ENCODE measurements at places on chromosomes 5 and 9. TPM values are rescaled to one million over a fixed set of nuclear protein-coding genes. Genes with fewer than 3 reads are reported as not detected.
A peak's percentile ranks its signal among the peaks of the same experiment; 100 is the strongest.

Gene SMIM33
- not detected for total RNA-seq

Gene EQTN
- not detected for total RNA-seq

Gene SV2C
- total RNA-seq = not detected

Gene PTGDS
- total RNA-seq = not detected

Gene C5orf58
- not detected for total RNA-seq

Gene PCDHB6
- not detected for total RNA-seq

Gene SOHLH1
- total RNA-seq = not detected

Gene CBY3
- not detected for total RNA-seq

GRCh38 chr9:95506428-95506677, 10.4 kb downstream of the PTCH1 start:
- DNase-seq = peak; percentile 78

DNA sequence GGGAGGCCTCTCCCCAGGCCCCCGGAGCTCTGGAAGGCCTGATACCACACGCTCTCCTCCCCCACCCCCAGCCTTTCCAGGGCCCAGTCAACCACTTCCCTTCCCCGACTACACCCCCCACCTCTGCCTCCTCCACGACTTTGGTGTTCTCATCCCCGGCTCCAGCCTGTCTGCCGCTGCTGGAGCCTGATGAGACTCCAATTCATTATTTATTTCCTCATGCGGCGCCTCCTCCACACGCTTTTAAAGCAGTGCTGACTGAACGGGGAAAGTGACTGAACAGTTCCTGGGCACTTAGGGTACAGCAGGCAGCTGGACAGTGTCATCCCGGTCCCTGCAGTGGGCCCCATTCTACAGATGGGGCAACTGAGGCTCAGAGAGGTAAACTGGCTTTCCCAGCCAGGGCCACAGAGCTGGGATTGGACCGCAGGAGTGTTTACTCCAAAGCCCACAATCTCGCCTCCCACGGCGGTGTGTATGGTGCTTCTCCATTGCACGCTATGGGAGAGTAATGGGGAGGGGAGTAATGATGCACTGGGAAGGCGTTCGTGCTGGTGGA, 15.9 kb upstream of the RPL26L1 start:
- DNase-seq = no peak

DNA sequence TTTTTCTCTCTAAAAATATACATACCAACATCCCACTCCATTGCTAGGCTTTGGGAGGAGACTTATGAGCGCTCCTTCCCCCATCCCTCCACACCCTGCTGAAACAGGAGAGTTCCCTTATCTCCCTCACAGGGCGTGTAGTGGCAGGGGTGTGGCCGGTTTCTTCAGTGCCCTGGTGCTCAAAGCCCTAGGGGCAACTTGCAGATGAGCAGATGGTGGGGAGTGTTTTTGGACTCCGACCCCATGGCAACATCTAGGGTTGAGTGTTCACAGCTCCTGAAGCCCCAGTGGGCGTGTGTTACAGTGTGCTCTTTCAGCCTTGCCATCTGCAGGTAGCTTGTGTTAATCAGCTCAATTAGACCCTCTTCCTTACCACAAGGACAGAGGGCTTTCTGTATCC, 409.5 kb downstream of the MAT2B start:
- DNase-seq = peak; percentile 80

DNA sequence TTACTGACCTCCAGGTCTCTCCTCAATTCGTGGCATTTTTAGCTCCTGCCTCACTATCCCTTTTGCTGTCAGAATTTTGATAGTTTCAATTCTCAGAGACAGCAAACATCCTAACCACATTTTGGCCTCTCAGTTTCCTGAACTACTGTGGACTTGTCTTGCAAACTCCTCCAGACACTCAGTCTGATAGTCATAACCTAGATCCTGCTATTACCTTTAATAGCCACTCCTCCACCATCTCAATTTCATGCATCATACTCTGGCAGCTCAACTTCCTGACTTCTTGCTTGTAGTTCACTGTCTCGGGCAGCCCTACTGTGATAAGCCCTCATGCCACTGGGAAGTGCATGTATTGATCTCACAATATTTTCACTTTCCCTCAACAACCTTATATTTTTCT, 481.8 kb upstream of the CDH18 start:
- DNase-seq = no peak

GRCh38 chr5:169299663-169300467, 1.1 kb downstream of the SLIT3 start:
- DNase-seq = no peak

- DNase-seq = no peak
These were observed 80.3 kb upstream of the SARDH start for GRCh38 chr9:133818444-133818843.

DNA sequence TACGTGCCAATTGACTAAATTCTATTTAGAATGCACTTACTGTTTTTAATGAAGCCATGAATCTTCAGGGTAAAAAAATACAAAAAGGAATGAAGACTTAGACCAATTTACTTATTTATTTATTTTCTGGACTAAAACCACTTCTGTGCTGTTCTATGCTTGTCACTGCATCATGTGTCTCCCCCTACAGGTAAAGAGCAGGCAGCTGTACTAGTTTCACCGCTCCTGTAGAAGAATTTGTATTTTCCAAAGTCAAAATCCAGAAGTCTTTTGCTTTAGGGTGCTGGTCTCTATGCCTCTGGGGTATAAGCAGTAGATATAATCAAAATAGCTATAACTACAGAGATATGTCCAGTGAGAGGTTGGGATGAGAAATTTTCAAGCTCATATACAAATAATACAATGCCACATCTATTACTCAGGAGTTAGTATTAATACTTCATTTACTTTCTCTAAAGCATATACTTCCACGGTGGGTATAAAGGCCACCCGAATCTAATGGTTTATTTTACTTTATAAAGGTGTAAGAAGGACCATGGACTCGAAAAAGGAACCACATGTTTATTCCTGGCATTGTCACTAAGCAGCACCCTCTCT, 591.5 kb downstream of the RAB3C start:
- DNase-seq = peak; percentile 73

- DNase-seq = no peak
These were observed 187.4 kb downstream of the ARHGAP26 start for GRCh38 chr5:142957528-142957927.

- DNase-seq = no peak
These were observed 693.1 kb upstream of the DMAC1 start for GRCh38 chr9:8492679-8493078.

DNA sequence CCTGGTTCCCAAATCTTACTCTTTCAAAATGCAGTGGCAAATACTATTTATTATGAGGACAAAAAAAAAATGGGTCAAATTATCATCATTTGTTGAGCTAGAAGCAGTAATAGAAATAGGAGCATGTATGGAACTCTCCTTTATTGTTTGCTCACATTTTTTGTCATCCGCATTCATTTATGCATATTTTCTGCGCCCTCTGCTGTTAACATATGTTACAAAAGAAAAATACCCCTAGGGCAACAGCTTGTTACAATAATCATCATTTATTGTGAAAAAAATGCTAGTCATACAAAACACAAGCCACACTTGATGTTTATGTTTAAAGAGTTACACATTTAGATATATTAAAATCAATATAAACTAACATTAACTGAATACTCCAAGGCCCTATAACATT, 328.2 kb downstream of the TUSC1 start:
- peak; percentile 59 for DNase-seq

DNA sequence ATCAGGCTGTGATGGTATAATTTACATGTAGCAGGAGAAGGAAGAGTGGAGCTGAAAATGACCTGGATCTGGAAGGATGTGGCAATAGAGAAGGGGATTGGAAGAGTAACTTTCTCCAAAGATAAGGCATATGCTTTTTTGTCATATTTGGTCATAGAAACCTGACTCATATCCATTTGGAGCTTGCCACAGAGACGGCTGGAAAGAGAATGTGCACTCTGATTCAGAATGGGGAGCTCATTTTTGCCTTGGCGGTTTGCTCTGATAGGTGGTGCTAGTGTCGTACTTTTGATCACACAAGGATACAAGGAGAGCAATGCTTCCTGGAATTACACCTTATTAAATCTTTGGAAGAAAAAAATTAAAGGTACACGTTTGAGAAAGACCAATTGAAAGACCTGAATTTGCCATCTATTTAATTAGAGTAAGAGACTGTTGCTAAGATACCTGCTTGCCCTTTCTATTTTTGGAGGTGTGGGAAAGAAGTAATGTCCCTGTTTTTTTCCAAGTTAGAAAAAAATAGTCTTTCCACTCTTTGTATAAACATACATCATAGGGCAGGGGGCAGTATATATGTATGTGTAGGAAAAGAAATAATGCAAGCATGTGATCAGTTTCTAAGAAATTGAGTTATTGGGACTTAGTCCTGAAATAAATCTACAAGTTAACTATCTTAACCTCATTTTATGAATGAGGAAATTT, 5.4 kb downstream of the LSM11 start:
- DNase-seq = no peak

- no peak for DNase-seq
These were observed 335.0 kb upstream of the TUSC1 start for GRCh38 chr9:26013199-26013598.

- no peak for DNase-seq
These were observed 226.2 kb upstream of the TBC1D2 start for GRCh38 chr9:98481676-98482075.

DNA sequence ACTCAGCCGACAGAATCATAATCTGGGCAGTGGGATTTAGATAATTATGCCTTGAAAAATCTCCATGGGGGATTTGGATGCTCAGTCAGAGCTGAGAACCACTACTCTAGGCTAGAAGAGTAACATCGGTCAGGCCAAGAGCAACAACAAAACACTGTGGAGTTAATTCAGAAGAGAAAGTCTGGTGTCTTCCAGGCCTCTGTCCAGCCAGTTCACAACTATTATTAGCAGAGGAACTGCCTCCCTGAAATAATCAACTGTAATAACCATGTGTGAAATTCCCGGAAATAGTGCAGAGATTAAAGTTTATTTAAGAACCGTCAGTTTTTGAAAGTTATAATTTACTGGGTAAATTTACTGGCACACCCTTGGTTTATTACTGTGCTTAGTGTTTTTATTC, 8.2 kb upstream of the MARCHF3 start:
- DNase-seq = no peak
